Kidney epithelial cell (primary cell): ENCODE measurements at places on chromosomes 3 and 15.
A peak's percentile ranks its signal among the peaks of the same experiment; 100 is the strongest.

DNA sequence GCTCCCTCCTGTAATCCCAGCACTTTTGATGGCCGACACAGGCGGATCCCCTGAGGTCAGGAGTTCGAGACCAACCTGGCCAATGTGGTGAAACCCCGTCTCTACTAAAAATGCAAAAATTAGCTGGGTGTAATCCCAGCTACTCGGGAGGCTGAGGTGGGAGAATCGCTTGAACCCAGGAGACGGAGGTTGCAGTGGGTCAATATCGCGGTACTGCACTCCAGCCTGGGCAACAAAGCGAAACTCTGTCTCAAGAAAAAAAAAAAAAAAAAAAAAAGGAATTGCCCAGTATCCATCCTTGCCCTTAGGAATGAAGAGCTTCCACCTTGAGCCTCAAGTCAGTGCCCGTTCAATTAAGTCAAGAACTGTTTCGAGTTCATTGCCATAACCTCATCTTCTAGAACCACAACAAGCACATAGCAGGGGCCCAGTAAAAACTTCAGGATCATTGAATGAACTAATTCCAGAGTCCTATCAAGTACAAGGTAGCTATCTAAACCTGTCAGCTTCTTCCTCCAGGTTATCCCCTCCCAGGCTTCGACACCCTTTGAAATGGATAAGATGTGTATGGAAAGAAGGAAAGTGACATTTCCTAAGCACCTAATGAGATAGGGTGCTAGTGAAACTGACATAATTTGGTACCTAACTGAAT lies 826 bp downstream of the DBR1 start:
- DNase-seq = no peak

GRCh38 chr3:10876661-10877060 lies 60.6 kb downstream of the SLC6A11 start:
- DNase-seq = no peak

- no peak for DNase-seq
These were observed 68.9 kb downstream of the KLF15 start for GRCh38 chr3:126288314-126288713.

DNA sequence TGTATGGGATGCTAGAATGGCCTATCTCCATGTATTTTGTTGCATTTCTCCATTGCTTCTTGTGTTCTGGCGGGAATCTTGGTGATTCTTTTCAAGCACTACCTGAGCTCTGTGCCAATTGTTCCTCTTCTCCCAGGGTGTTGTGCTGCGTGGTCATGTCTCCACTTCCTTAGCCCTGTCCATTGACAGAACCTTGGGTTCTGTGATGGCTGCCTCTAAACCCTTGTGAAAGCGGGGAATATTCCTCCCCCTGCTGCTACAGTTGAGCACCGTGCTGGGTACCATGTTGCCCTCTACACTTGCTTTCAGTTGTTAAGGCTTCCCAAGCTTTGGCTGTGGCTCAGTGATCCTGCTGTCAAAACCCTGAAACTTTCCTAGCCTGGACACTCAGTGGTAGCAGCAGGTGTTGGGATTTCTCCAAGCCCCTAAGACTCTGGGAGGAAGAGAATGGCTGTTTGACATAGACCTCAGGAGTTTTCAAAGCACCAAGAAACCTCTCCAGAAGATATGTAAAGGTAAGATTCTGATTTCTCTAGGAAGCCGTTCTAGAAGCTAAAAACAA lies 69.5 kb downstream of the MBNL1 start:
- DNase-seq = no peak

DNA sequence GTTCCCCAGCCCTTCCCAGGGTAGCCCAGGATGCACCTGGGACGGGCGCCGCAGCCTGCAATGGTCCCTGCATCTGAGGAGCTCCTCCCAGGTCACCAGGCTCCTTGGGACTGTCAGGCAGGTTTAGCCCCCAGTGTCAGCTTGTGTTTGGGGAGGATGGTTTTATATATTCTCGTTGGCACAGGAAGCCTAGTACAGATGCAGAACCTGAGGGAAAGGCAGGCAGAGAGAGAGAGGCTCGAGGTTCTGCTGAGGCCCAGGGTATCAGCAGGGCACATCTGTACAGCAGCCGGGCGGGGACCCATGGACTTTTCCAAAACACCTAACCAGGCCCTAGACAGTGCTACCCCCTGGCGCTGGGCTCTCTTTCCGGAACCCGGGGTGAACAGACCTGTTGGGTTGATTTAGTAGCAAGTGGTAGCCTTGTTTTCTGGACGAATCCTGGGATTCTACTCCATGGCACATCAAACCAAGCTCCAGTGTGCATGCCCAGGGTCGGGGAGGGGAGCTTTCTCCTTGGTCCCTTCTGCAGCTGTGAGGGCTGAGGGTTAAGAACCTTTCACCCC lies 8.6 kb downstream of the PAK6 start:
- DNase-seq = no peak

DNA sequence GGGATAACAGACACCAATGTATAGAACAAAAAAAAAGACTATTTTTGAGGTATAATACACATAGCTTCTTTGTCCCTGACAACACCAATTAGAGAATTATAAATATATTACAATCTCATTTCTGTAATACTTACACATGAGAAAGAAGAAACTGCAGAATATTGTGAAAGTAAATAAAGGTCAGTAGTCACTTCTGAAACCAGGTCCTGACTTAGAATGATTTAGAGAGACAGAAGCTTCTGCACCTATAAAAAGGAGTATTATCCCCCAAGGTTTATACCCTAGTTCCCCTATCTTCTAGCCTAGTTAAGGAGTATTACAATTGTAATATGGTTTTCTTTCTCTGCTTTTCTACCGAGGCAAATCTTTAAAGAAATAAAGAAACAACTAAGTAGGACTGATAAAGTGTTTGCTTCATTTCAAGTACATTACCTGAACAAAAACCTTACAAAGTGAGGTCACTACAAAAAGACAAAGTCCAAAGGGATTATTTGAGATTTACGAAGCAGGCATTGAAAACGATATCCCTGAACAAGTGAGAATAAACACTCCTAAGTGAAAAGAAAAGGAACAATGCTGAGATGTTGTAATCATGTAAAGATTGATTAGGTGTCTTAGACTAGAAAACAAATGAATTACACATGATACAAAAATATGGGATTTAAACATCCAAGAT lies 103.0 kb downstream of the GBE1 start:
- DNase-seq = no peak

GRCh38 chr3:134198414-134198813 lies 52.2 kb downstream of the RYK start:
- DNase-seq = no peak

DNA sequence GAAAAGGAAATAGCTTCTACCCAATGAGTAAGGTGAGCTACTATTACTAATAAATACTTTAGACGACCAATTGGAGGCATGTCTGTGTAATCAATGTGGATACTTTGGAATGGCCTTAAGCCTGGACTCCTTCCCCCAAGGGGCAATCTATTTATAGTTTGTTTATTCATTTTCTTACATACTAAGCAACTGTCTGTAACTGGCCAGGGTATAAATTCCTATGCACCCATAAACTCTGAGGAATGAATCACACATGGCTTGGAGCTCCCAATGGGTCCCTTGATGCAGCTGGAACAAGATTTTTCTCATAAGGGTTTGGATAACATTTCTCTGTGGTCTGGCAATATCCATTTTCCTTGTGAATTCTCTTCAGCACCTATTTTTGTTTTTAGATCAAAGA lies 506.8 kb downstream of the EDEM1 start:
- no peak for DNase-seq

GRCh38 chr3:2198776-2199279 lies 100.2 kb downstream of the CNTN4 start:
- no peak for DNase-seq

GRCh38 chr3:48681541-48681880 lies 4.2 kb downstream of the NCKIPSD start:
- DNase-seq = no peak

DNA sequence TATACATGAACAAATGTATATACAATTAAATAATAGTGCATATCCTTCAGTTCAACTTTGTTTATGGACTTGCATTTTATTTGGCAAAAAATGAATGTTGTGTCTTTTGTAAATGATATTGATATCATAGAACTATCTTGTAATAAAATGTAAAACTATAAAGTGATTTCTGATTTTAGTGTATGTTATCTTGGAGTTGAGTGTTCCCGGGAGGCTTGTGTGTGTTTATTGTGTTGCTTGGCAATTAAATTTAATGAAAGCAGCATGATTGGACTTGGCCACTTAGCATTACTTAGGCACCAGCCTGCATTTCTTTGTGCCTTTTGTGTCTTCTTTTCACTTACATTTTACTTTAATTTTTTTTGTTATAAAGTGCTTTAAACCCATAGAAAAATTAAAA lies 10.6 kb downstream of the ARHGEF26 start:
- DNase-seq = no peak

DNA sequence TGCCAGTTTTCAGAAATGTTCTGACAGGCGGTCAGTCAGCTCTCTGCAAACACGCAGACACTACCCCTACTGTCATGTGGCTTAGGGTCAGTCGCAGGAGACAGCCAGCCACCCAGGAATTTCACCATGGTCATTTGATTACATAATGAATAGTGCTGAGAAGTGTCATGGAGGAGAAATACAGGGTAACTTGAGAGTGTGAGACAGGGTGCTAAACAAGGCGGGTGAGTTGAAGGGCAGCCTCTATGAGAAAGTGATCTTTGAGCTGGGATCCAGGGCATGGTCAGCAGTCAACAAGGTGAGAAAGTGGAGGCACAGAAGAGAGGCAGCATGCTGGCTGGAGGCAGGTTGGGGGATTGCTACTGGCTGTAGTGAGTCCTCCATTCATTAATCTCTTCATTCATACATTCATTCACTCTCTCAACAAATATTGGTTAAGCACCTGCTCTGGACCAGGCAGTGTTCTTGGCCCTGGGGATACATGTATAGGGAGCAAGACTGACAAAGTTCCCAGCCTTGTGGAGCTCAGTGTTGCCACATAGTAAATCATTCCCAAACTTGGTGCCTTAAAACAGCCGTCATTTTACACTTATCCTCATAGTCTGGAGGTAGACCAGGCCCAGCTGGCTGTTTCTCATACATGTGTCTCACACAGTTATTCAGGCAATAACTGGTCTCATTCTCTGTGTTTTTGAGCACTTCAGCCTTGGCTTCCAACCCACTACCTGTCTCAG lies 14.8 kb downstream of the PXYLP1 start:
- DNase-seq = no peak

DNA sequence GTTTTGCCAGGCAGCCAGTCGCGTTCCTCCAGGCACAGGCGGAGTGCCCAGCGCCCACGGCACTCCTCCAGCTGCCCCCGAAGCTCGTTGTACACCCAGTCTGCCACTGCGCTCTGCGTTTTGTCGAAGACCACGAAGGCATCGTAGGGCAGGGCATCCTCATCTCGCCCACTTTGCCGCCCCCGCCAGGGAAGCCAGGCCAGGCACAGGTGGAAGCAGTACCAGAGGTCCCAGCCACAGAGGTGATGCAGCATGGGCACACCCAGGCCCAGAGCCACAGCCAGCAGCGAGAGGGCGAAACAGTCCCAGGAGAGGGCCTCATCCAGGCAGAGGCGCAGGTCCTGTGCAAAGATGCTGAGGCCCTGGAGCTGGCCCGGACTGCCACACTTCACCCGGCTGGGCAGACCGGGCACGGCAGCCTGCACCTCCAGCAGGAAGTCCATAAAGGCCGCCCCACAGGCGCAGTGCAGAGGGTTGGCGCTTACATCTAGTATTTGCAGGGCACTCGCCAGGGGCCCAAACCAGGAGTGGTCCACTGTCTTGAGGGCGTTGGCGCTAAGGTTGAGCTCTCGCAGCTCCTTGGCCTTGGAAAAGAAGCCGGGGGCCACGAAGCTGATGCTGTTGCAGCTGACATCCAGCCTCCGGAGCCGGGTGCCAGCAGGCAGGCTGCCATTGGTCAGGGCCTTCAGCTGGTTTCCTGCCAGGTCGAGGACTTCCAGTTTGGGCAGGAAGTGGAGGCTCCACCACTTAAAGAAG lies 3.7 kb downstream of the TLR9 start:
- no peak for DNase-seq

DNA sequence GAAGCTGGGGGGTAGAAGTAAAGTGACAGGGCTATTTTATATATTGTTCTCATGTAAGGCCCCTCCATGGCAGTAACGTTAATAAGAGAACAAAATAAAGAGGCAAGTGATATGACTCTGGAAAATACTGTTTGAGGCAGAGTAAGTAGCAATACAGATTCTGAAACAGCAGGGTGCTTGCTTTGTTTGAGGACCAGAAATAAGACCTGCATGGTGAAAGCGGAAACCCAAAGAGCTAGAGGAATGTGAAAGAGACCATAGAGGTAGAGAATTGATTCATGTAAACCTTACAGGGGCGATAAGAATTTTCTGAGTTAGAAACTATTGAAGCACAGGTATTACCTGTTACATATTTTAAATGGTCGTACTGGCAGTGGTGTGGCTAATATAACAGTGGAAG lies 1517.1 kb downstream of the SI start:
- no peak for DNase-seq

GRCh38 chr3:18237251-18238005 lies 187.7 kb downstream of the SATB1 start:
- DNase-seq = peak; percentile 5

GRCh38 chr3:188954590-188955208 lies 217.1 kb upstream of the TPRG1 start:
- no peak for DNase-seq

DNA sequence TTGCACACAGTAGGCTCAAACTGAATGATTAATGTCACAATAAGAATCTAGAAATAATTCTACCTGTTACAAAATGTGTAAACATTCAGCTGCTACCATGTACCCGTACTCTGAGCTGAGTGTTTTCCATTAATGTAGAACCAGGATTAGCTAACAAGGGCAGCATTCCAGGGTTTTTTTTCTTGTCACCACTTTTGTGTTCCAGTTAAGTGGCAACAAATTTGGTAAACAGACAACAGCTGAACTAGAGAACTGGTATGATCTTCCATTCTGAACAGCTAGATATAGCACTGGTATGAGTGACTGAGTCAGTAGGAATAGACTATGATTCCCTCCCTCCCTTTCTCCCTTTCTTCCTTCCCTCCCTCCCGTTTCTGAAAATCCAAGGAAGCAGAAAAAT lies 229.4 kb downstream of the CD47 start:
- DNase-seq = no peak

GRCh38 chr15:34314491-34315490 lies 22.8 kb downstream of the SLC12A6 start:
- DNase-seq = no peak

GRCh38 chr3:41999909-42000308 lies 38.0 kb upstream of the ULK4 start:
- DNase-seq = no peak

GRCh38 chr15:82568986-82569385 lies 28.7 kb upstream of the RPS17 start:
- DNase-seq = no peak

DNA sequence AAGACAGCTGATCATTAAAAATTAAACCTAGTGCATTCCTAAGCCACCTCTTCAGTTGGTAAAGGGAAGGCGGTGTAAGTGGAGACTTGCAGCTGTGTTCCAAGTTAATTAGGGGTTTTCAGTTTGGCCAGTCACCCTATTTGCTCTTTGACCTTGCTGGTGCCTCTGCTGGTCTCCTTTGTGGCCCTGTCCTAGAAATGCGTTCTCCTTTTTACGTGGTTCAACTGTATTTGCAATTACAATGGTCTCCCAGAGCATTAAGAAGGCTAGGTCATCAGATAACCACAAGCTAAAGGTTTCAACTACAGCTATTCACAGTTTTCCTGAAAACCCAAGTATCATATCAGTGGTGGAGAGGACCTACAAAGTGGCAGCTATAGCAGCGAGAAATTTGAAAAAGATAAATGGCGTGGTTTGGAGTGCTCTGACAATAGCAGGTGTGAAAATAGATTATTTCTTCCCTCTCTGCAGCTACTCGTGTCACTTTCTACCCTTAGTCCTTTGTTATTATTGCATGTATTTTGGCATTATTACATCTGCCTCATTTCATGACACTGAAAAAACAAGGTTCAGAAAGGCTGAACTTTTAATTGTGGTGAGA lies 203.5 kb upstream of the TBC1D5 start:
- no peak for DNase-seq
